G401 (cell line): ENCODE measurements at places on chromosomes 16 and 17.

GRCh38 chr16:61681124-61681523 is 355.1 kb downstream of the CDH8 start:
- DNase-seq: no peak

- peak; percentile 32 for DNase-seq
Measured at GRCh38 chr16:15650698-15651171, 690 bp downstream of the NDE1 start.

DNA sequence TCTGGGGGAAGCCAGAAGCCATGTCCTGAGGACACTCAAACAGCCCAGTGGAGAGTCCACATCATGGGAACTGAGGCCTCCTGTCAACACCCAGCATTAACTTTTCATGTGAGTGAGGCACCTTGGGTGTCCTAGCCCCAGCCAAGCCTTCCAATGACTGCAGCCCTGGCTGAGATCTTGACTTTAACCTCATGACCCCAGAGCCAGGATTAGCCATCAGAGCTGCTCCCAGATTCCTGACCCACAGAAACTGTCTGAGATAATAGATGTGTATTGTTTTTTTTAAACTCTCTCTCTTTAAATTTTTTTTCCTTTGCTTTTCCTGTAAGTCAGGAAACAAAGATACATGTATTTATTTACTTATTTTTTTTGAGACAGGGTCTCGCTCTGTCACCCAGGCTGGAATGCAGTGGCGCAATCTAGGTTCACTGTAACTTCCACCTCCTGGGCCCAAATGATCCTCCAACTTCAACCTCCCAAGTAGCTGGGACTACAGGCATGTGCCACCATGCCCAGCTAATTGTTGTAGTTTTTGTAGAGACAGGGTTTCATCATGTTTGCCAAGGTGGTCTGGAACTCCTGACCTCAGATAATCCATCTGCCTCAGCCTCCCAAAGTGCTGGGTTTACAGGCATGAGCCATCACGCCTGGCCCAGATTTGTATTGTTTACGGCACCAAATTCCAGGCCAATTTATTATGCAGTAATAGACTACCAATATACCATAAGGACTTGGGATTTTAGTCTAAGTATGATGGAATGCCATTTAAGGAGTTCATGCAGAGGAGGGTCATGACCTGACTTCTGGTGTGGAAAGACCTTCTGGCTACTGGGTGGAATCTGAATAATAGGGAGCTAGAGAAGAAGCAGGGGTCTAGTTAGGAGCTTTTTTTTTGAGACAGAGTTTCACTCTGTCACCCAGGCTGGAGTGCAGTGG is 14.0 kb upstream of the TMEM94 start:
- peak; percentile 16 for DNase-seq

GRCh38 chr17:56831369-56832095 is 2.2 kb downstream of the C17orf67 start:
- no peak for DNase-seq

GRCh38 chr16:50273888-50274325 is 7.6 kb downstream of the ADCY7 start:
- DNase-seq: no peak

DNA sequence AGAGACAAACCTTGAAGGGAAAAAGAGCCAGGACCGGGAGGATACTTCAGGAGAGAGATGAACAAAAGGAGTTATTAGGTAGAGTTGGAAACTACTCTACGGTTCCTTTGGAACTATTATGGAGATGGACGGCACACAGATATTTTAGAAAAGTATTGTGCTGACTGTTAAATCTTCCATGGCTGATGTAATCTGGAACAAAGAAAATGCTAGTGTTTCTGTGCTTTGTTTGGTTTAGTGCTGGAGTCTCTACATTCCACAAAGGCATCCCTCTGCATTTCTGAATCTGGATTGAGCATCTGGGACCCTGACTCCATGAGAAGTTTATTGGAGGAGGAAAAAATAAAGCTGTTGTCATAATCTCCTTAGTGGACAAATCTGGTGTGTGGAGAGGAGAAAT is 57.2 kb downstream of the RPGRIP1L start:
- DNase-seq: no peak

DNA sequence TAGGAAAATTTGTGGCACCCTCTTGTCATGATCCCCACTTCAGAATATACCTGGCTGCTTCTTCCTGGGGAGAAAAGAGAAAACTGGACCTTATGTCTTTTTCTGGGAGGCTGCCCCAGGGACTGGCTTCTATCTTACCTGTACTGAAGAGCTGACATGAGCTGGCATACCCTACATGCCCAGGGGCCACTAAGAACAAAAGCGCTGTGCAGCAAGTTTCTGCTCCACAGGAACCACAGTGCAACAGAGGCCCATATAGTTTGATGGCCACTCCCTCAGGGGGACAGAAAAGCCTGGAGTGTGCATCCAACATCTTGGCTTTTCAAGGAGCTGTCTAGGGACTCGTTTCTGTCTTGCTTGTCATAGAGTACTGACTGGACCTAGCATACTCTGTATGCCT is 96.8 kb upstream of the NACA2 start:
- no peak for DNase-seq
